ENCODE measurements at places on chromosomes 11 and 22.

GRCh38 chr11:131682373-131683015 is 312.1 kb downstream of the NTM start:
- DNase-seq = no peak

- DNase-seq = no peak
These were observed 24.9 kb downstream of the SCUBE2 start for GRCh38 chr11:9066433-9066925.

DNA sequence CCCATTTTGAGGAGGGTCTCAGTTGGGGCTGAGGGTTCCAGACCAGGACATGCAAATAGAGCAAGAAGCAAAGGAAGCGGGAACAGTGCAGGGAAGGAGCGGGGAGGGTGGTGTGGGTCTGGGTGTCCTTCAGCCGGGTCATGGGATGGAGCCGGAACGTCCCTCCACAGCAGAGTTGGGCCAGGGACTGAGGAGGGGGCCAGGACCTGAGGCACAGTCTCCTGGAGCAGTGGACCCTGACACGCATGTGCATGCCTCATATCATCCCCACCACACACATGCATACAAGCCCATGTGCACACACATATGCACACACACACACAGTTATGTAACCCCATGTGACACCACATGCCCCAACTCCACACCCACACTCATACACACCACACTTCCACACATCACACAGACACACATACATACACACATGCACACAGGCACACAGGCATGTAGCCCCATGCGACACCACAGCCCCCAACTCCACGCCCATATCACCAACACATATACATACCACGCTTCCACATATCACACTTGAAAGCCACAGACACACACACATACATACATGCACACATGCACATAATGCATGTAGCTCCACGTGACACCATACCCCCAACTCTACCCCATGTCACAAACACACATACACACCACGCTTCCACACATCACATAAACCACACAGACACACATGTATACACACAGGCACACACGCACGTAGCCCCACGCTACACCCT is 1026.6 kb downstream of the BRD1 start:
- DNase-seq = no peak

- no peak for DNase-seq
These were observed 22.7 kb upstream of the ACER3 start for GRCh38 chr11:76837696-76838677.

- DNase-seq = no peak
These were observed 388 bp downstream of the TMEM121B start for GRCh38 chr22:17120711-17121232.

- DNase-seq = no peak
These were observed 53.2 kb downstream of the HIRA start for GRCh38 chr22:19378344-19378674.

GRCh38 chr11:35363246-35363801 is 56.0 kb downstream of the SLC1A2 start:
- no peak for DNase-seq

GRCh38 chr11:10784232-10785145 is 24.2 kb downstream of the EIF4G2 start:
- no peak for DNase-seq

DNA sequence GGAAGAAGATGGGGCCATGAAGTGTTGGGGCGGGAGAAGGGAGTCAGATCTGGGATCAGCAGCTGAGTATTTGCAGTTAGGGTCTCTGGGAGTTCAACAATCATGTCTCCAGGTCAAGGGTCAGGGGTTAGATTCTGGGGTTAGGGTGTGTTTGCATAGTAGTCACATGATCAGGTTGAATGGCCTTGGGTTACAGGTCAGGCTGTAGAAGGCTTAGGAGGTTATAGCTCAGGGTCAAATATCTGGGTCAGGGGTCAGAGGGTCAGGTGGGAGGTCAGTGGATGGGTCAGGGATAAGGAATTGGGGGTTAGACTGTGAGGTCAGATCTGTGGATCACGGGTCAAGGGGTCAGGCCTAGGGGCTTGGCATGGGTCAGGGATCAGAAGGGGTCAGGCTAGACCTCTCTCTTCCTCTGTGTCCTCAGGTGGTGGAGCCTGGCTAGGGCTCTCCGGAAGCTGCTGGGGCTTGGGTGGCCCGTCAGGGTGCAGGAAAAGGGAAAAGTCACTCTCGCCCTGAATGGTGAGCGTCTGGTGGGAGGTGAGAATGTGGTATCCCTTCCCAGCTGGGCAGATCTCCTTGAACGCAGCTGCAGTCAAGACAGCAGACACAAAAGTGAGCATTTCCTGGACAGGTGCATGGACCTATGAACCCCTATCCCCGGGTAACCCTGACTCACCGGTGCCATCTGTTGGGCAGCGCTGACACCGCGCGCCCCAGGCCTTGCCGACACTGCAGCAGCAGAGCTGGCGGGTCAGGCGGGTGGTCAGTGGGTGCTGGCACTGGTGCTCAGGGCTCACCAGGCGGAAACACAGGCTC is 6.4 kb downstream of the LTBP3 start:
- no peak for DNase-seq

DNA sequence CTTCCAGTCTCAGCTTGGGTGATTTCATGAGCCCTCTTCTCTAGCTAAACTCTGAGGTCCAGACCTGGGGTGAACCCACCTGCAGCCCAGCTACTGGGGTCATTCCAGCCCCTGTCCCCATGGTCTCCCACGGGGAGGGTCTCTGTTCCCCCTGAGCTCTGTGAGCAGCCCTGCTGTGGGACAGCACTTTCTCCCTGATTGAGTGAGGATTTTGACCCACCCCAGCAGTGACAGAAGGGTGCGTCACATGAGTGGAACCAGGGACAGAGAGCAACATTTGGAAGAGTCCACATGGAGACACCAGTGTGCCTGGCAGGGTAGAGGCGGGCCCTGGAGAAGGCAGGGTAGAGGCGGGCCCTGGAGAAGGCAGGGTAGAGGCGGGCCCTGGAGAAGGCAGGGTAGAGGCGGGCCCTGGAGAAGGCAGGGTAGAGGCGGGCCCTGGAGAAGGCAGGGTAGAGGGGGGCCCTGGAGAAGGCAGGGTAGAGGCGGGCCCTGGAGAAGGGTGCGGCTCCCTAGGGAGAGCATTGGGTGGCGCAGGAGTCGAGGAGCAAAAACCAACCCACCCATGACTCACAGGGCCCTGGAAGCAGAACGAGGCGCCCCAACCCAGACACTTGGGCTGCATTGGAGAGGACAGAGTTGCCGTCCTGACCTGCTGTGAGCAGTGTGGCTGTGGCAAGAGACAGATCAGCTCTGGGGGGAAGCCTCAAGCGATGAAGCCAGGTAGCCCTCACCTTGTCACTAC is 227.7 kb upstream of the B3GAT1 start:
- no peak for DNase-seq

DNA sequence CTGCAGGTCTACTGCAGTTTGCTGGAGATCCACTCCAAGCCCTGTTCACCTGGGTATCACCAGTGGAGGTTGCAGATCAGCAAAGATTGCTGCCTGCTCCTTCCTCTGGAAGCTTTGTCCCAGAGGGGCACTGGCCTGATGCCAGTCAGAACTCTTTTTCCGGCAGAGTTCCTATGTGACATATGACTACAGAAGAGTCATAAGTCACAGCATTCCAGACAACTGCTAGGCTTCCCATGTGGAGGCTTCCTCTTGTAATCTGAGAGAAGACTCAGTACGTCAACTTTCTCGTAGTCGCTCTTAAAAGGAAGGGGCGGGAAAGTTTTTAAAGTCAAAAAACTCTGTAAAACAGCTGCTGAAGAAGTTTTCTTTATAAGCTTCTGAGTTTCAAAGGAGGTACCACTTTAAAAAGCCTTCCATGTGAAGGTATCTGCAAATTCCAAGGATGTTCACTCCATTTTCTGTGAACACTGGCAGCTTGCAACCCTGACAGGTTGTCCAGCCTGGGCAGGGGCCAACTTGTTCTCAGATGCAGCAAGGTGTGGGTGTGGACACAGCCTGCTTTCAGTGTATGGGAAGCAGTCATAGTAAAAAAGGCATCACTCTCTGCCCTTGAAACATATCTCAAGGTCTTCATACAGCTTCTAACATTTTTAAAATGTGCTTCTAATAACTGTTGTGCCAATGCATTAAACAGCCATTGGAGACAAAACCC is 97.8 kb downstream of the ME3 start:
- no peak for DNase-seq

GRCh38 chr11:13384908-13385640 is 77.9 kb downstream of the BTBD10 start:
- DNase-seq = no peak

- no peak for DNase-seq
These were observed 100.8 kb downstream of the PRMT3 start for GRCh38 chr11:20488352-20488751.

GRCh38 chr11:36450110-36450572 is 59.9 kb downstream of the TRAF6 start:
- no peak for DNase-seq

DNA sequence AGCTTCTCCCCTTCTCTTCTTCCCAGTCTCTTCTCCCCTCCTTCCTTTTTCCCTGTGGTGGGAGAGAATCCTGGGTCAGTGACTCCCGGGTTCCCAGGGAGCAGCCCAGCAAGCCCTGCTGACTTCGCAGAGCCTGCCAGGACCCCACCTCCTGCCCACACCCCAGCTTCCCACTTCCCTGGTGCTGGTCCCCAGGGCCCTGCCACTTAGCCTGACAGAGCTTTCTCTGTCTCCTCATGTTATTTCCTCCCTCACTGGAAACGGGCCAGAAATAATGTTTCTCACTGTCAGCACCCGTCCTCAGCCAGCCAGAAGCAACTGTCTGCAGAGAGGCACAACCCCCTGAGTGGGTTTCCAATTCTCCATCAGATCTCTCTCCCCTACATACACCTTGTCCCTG is 27.1 kb downstream of the C11orf96 start:
- no peak for DNase-seq

- no peak for DNase-seq
These were observed 2.9 kb downstream of the PKNOX2 start for GRCh38 chr11:125167292-125167953.

GRCh38 chr22:19811211-19811621 is 43.5 kb downstream of the GNB1L start:
- no peak for DNase-seq

DNA sequence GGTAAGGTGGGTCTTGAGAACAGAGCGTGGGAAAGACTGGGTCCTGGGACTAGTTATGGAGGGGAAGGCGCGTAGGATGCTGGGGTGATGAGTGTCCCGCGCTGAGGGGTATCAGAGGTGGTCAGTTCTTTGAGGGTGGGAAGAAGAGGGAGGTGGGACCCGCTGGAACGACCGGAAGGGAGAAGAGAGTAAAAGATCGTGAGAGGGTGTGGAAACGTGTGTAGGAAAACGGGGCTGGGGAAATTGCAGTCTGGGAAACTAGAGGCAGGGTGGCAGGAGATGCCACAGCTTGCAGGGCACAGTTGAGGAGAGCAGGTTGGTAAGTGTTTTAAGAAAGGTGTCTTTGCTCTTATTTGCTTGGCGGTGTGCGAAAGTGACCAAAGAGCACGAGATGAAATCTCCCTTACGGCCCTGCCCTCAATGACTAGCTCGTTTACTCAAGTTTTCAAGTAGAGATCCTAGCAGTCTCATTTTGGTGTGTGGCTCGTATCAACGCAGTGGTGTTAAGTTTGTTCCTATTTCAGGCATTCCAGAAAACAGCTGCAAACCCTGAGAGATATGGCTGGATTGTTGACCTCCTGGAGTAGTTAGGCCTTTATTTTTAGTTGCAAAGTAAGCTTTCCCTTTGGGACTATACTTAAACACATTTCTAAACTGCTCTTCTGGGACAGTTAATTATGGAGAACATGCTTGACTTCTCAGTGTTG is 615 bp downstream of the STT3A start:
- DNase-seq = no peak

- no peak for DNase-seq
These were observed 52.7 kb downstream of the CLPB start for GRCh38 chr11:72381584-72382090.

DNA sequence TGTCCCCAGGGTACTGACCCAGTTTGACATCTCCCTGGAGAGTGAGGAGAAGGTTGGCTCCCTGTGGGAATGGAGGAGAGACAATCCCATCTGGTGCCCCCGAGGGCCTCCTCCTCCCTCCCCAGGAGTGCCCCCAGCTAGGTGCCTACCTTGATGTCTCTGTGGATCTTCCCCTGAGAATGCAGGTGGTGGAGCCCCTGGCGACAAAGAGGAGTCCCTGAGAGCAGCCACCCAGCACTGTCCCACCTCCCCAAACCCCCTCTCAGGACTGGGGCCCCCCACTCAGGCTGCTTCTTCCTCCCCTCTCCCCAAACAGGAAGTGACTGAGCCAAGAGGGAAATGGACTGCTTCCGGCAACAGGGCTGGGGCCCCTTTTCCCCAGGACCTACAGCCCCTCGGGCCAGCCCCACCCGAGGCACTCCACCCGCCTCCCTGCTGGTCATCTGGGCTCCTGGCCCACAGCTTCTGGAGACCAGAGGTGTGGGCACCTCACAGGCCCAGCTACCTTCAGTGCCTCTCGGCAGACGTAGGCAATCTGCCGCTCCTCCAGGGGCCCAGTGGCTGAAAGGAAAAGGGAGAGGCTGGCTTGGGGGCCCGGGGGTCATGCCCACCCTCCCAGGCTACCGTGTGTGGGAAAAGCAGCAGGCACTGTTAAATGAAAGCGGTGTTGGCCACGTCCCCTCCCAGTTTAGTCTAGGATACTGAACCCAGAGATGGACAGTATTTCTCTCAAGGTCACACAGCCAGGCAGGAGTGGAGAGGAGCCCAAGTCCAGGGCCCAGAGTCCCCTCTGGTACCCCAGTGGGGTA is 1.2 kb downstream of the MAP4K2 start:
- no peak for DNase-seq

DNA sequence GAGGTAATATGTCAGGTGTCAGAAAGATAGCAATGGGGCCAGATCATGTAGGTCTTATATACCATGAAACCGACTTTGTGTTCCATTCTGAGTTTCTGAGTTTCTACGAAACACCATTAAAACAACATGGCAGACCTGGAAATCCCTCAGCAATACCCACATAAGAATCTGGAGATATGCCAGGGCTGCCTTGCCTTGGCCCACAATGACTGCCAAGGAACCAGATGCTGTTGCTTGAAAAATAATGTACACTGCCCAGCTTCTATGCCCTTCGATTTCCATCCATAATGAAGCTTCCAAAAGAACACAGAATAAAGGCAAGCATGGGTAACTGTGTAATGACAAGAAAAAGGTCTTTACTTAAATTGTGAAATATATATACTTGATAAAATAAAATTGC is 277.4 kb downstream of the SOX6 start:
- no peak for DNase-seq

DNA sequence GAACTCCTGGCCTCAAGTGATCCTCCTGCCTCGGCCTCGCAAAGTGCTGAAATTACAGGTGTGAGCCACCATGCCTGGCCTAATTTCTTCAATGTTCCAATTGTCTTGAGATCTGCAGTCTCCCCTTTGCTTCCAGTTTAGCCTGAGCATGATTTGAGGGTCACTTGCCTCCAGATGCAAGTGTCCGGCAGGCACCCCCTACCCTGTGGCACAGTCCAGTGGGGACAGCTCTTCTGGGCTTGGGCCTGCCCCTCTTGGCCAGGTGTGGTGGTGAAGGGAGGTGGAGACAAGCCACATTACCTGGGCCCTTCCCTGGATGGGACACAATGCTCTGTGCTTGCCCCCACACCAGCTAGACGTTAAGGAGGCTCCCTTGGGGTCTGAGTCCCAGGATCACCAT is 21.3 kb upstream of the CACNG2 start:
- DNase-seq = no peak

- DNase-seq = no peak
These were observed 516.8 kb upstream of the FAT3 start for GRCh38 chr11:91707652-91708482.

All from stimulated activated CD8-positive, alpha-beta memory T cell treated with anti-CD3 and anti-CD28 coated beads, Interleukin-2, amount 100 ng/mL, for 1 hour (primary cell).